ENCODE measurements at places on chromosomes 4 and X. TPM values are rescaled to one million over a fixed set of nuclear protein-coding genes. Genes with fewer than 3 reads are reported as not detected.

ESX1 gene
- total RNA-seq = not detected

ETDB gene
- total RNA-seq = not detected

ARHGEF9 gene
- 20.0 TPM for total RNA-seq

NCAPG gene
- 14.5 TPM for total RNA-seq

ADAMTS3 gene
- total RNA-seq = 5.2 TPM

CXorf49 gene
- total RNA-seq = not detected

FAM47B gene
- not detected for total RNA-seq

RBMX2 gene
- 25.2 TPM for total RNA-seq

C1QTNF7 gene
- 0.86 TPM for total RNA-seq

DAPP1 gene
- total RNA-seq = not detected

AREG gene
- not detected for total RNA-seq

FHIP1A gene
- 1.3 TPM for total RNA-seq

FGFBP2 gene
- 2.4 TPM for total RNA-seq

ZNF711 gene
- 0.86 TPM for total RNA-seq

NPY2R gene
- total RNA-seq = not detected

CCKAR gene
- total RNA-seq = 0.91 TPM

RGN gene
- total RNA-seq = 9.6 TPM

MSANTD1 gene
- total RNA-seq = 0.65 TPM

CYP2U1 gene
- 19.5 TPM for total RNA-seq

IGFBP7 gene
- total RNA-seq = 256 TPM

MAGEA1 gene
- total RNA-seq = not detected

TBX22 gene
- not detected for total RNA-seq

OTUD6A gene
- total RNA-seq = not detected

RASGEF1B gene
- total RNA-seq = 1.7 TPM

LEF1 gene
- total RNA-seq = 2.4 TPM

SGMS2 gene
- total RNA-seq = 129 TPM

AWAT2 gene
- not detected for total RNA-seq

CLDN2 gene
- not detected for total RNA-seq

C4orf36 gene
- not detected for total RNA-seq

MPP1 gene
- 18.6 TPM for total RNA-seq

PCGF3 gene
- 24.0 TPM for total RNA-seq

ARSJ gene
- 29.0 TPM for total RNA-seq

TLR1 gene
- 8.4 TPM for total RNA-seq

FAAH2 gene
- total RNA-seq = 0.22 TPM

MPC1L gene
- not detected for total RNA-seq

FAM193A gene
- total RNA-seq = 18.2 TPM

DUSP21 gene
- total RNA-seq = not detected

EPGN gene
- total RNA-seq = 0.13 TPM

TAF9B gene
- total RNA-seq = 48.8 TPM

XAGE1B gene
- not detected for total RNA-seq

ASMT gene
- not detected for total RNA-seq

TMSB15A gene
- 3.6 TPM for total RNA-seq

F8A2 gene
- not detected for total RNA-seq

NUDT11 gene
- total RNA-seq = 26.5 TPM

KLHL34 gene
- total RNA-seq = 0.26 TPM

CXCL3 gene
- 0.39 TPM for total RNA-seq

RTL5 gene
- 1.1 TPM for total RNA-seq

RNF4 gene
- total RNA-seq = 59.2 TPM
